Thymus (tissue), 14 donors: ENCODE measurements at places on chromosomes 7 and 10. TPM values are rescaled to one million over a fixed set of nuclear protein-coding genes. Genes with fewer than 3 reads are reported as not detected.

Gene ITIH5
- 1.2 TPM for total RNA-seq

Gene MYO3A
- total RNA-seq: 3.0 TPM

Gene WNT8B
- total RNA-seq: 0.14 TPM

Gene TRIM50
- total RNA-seq: 0.09 TPM

Gene ASB10
- total RNA-seq: not detected

DNA sequence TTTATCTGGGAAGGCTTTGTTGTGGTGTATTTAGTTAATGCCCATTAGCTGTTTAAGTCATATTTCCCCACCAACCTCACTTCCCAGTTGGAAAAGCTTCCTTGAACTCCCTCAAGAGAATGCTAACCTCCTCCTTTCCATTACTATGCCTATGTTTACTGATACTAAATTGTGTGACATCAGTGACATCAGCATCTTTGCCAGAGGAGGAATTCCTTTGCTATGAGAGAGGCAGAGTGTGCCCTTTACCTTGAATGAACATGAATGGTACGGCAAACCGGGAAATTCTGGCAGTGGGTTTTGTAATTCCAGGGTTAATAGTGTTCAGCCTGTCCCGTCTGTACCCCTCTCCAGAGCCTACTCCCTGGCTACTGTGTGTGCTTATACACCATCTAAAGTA is 22.1 kb upstream of the GLCCI1 start:
- H3K27me3 ChIP-seq: no peaks in the 10 kb centered on the region
- H3K4me3 ChIP-seq: no peak overlapping the region
- no peaks in the 10 kb centered on the region for H3K36me3 ChIP-seq
- no peak for DNase-seq
- H3K27ac ChIP-seq: peak overlapping the region; percentile 3
- peaks cover 40% of the 10 kb centered on the region for H3K4me1 ChIP-seq

DNA sequence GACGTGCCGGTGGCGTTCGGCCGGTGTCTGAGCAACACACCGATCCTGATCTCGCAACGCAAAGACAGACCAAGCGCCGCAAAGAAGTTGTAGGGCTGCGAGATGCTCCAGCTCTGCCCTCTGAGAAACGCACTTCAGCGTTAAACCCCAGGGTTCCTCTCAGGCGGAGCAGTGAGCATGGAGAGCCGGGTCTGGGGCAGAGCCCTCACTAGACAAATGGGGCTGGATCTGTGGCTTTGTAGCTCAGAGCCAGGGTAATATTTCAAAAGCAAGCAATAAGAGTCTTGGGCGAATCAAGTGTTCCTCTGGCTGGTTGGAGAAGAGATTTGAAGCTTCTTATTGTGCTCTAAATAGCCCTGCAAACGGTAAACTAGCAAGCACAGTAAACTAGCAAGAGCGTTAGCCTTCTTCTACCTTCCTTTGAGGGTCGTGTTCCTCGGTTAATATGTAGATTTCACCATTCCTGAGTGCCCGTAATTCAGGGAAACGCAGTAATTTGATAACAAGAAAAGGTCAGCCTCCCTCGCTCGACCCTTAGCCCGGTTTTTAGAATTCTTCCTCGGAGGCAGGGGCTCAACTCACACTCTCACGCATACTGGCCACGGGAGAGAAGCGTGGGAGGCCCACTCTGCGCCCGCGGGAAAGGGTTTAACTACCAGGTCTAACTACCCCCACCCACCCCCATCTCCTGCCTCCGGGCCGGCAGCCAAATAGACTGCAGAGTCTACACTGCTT is 6.7 kb downstream of the SKAP2 start:
- DNase-seq: no peak
- no peaks in the 10 kb centered on the region for H3K4me1 ChIP-seq
- no peak overlapping the region for H3K27ac ChIP-seq
- no peak overlapping the region for H3K4me3 ChIP-seq
- no peaks in the 10 kb centered on the region for H3K36me3 ChIP-seq
- H3K27me3 ChIP-seq: peaks cover 28% of the 10 kb centered on the region

- H3K27me3 ChIP-seq: no peaks in the 10 kb centered on the region
- H3K4me3 ChIP-seq: no peak overlapping the region
- no peaks in the 10 kb centered on the region for H3K36me3 ChIP-seq
- peak overlapping the region; percentile 15 for H3K27ac ChIP-seq
- no peaks in the 10 kb centered on the region for H3K4me1 ChIP-seq
Observed at GRCh38 chr7:22718200-22718711, 8.7 kb upstream of the IL6 start.

DNA sequence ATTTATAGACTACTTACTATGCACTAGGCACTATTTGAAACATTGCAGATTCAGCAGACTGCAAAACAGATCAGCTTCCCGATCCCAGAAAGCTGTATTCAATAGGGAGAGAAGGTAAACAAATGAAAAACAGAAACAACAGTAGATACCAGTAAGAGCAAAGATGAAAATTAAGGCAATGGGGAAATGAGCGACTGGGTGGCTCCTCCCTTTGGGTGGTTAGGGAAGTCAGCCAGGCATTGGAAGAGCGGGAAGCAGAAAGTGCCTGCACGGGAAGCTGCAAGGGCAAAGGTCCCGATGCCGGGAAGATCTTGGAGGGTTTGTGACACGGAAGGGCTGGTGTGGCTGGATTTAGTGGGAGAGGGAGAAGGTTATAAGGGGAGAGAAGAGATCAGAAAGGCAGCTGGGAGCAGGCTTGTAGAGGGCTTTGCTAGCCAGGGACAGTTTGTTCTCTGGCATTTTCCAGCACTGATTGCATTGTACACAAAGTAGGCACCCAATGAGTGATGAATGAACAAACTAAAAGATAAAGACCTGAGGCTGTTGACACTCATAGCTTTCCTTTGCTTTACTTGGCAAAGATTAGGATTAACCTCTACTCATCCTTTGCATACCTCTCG is 67.8 kb downstream of the NAMPT start:
- H3K27me3 ChIP-seq: no peaks in the 10 kb centered on the region
- no peak overlapping the region for H3K27ac ChIP-seq
- H3K36me3 ChIP-seq: no peaks in the 10 kb centered on the region
- H3K4me3 ChIP-seq: no peak overlapping the region
- peaks cover 11% of the 10 kb centered on the region for H3K4me1 ChIP-seq

GRCh38 chr10:23341004-23341403 is 3.6 kb downstream of the C10orf67 start:
- no peak for DNase-seq
- no peak overlapping the region for H3K27ac ChIP-seq
- H3K4me1 ChIP-seq: no peaks in the 10 kb centered on the region
- H3K27me3 ChIP-seq: peaks cover 39% of the 10 kb centered on the region
- no peaks in the 10 kb centered on the region for H3K36me3 ChIP-seq

GRCh38 chr10:130021383-130021950 is 57.4 kb upstream of the EBF3 start:
- no peak overlapping the region for H3K4me3 ChIP-seq
- H3K4me1 ChIP-seq: no peaks in the 10 kb centered on the region
- no peak for DNase-seq
- H3K36me3 ChIP-seq: no peaks in the 10 kb centered on the region
- no peak overlapping the region for H3K27ac ChIP-seq
- no peaks in the 10 kb centered on the region for H3K27me3 ChIP-seq

GRCh38 chr10:133258818-133259601 is 17.7 kb downstream of the ADAM8 start:
- peak overlapping the region; percentile 17 for H3K27ac ChIP-seq
- peaks cover 57% of the 10 kb centered on the region for H3K27me3 ChIP-seq
- H3K36me3 ChIP-seq: no peaks in the 10 kb centered on the region
- no peak for DNase-seq
- H3K4me3 ChIP-seq: no peak overlapping the region
- peaks cover 26% of the 10 kb centered on the region for H3K4me1 ChIP-seq

DNA sequence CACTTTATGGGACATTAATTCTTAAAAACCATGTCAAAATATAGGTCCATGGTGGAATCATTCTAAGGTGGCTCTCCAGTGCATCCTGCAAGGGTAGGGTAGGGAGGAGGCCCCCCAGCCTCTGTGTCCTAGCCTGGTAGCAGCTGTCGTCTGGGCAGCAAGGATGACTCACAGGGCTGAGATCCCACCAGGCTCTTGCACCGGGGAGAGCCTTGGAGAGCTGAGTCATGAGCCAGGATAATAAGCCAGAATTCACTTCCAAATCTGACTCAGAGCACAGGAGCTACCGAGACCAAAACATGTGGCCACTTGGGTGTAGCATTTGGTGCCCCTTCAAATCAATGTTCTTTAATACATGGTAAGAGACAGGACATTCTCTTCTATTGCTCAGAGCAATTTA is 298.5 kb downstream of the NEBL start:
- no peak for DNase-seq
- H3K4me1 ChIP-seq: no peaks in the 10 kb centered on the region
- H3K4me3 ChIP-seq: no peak overlapping the region

DNA sequence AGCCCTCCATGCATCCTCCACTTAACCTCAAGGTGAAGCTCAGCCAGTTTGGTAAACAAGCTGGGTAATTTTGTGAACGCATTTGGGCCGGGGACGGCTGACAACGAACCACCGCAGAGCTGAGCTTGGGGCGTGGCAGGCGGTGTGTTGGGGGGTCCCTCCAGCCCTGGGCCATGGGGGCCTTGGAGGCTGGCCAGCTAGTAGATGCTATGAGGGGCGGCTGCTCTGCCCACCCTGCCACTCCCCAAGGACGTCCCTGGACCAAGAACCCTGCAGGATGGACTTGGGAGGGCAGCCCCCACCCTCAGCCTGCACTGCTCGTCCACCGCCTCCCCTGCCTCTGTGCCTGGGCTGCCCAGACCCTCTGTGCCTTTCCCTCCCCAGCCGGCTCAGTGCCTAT is 12.0 kb upstream of the SCART1 start:
- no peak for DNase-seq
- H3K36me3 ChIP-seq: no peaks in the 10 kb centered on the region
- no peaks in the 10 kb centered on the region for H3K27me3 ChIP-seq

GRCh38 chr7:3537210-3537875 is 236.3 kb downstream of the SDK1 start:
- H3K4me3 ChIP-seq: no peak overlapping the region
- H3K27me3 ChIP-seq: no peaks in the 10 kb centered on the region

GRCh38 chr10:49173853-49174252 is 14.3 kb downstream of the TMEM273 start:
- no peak overlapping the region for H3K4me3 ChIP-seq
- peaks cover 16% of the 10 kb centered on the region for H3K4me1 ChIP-seq
- no peak for DNase-seq
- H3K36me3 ChIP-seq: no peaks in the 10 kb centered on the region
- no peak overlapping the region for H3K27ac ChIP-seq

GRCh38 chr7:25009257-25009656 is 29.3 kb upstream of the OSBPL3 start:
- H3K4me1 ChIP-seq: no peaks in the 10 kb centered on the region
- H3K27ac ChIP-seq: no peak overlapping the region
- H3K27me3 ChIP-seq: no peaks in the 10 kb centered on the region
- H3K4me3 ChIP-seq: no peak overlapping the region

GRCh38 chr10:2895594-2896196 is 171.7 kb upstream of the PFKP start:
- peaks cover 34% of the 10 kb centered on the region for H3K4me1 ChIP-seq
- H3K36me3 ChIP-seq: no peaks in the 10 kb centered on the region
- no peak overlapping the region for H3K27ac ChIP-seq
- H3K4me3 ChIP-seq: no peak overlapping the region

DNA sequence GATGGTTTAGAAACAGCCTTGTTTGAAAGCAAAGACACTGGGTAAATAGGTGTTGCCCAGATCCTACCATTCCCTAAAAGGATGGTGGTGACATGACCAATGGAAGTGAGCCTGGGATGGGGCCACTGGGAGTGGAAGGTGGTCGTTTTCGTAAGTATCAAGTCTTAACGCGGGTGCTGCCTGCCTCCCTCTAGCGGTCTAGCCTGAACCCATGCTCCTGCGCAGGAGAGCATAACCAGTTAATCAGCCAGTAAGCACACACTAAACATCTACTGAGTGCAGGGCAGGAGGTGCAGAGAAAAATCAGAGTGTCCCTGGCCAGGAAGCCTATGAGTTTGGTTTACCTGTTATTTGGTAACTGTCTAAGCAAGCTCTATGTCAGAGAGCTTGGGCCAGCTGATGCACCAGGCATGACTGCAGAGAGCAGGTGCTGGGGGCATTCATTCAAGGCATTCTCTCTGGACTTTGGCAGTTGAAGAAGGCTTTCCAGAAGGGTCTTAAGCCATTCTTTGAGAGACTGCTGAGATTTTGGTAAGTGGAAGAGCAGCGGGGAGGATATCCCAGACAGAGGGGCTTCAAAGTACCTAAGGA is 930 bp downstream of the GARIN1A start:
- H3K4me3 ChIP-seq: no peak overlapping the region
- no peak overlapping the region for H3K27ac ChIP-seq
- no peaks in the 10 kb centered on the region for H3K4me1 ChIP-seq
- no peak for DNase-seq

DNA sequence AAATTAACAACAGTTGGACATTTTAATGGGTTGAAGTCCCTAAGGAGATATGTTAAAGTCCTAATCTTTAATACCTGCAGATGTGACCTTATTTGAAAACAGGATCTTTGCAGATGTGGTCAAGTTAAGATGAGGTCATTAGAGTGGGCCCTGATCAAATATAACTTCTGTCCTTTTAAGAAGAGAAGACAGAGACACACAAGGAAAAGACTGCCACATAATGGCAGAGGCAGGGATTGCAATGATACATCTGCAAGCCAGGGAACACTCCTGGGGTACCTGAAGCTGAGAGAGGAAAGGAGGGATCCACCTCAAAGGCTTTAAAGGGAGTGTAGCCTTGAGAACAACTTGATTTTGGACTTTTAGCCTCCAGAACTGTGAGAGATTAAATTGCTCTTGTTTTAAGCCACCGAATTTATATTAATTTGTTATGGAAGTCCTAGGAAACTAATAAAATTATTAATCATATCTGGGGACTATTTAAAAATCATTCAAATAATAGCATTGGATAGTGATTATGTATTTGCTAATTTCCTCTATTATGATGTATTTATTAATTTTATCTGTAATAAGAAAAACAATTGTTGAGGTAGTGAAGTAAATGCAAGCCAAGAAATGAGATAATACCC is 700.0 kb upstream of the PCDH15 start:
- H3K4me3 ChIP-seq: no peak overlapping the region
- no peak overlapping the region for H3K27ac ChIP-seq
- H3K27me3 ChIP-seq: no peaks in the 10 kb centered on the region
- no peaks in the 10 kb centered on the region for H3K36me3 ChIP-seq
- H3K4me1 ChIP-seq: no peaks in the 10 kb centered on the region
